ENCODE measurements at places on chromosomes 7 and 10.
A peak's percentile ranks its signal among the peaks of the same experiment; 100 is the strongest.

GRCh38 chr7:105202616-105203015 lies 186.1 kb downstream of the SRPK2 start:
- no peak for DNase-seq

- no peak for DNase-seq
These were observed 1.3 kb upstream of the FAM3C start for GRCh38 chr7:121397361-121397760.

- DNase-seq: no peak
These were observed 204.6 kb downstream of the IMMP2L start for GRCh38 chr7:111357691-111358090.

DNA sequence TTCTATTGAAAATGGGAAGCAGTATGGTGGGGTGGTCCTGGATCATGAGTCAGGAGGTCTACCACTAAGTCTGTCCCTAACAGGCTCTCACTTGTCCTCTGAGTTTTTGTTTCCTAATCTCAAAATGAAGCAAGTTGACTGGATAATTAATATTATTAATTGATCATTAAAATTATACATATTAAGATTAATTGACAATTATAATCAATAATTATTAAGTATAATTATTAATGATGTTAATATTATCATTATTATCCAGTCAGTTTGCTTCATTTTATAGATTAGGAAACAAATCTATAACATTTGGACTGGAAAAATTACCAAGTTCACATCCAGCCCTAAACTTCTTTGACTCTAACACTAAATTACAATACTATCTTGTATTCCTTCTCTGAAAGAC lies 174.2 kb upstream of the KMT2E start:
- no peak for DNase-seq

DNA sequence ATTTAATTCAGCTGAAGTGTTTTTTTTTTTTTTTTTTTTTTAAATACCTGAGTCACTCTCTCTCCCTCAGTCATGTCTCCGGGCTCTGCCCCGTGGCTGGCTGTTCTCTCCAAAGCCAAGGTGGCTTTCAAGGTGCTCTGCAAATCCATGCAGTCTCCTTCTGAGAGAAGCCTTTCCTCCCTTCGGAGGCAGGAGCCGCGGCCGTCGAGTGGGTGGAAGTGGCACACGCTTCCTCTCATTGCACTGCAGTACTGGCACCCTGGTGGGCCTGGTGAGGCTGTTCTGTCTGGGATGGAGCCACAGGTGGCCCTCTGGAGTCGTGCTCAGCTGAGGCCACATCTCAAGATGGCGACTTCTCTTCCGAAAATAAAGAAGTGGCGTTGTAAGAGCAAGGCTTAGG lies 221.8 kb downstream of the GLRX3 start:
- DNase-seq: no peak

GRCh38 chr7:81574723-81575326 lies 195.0 kb downstream of the HGF start:
- DNase-seq: no peak

- DNase-seq: no peak
These were observed 236.0 kb downstream of the SEMA3D start for GRCh38 chr7:84950836-84951235.

- DNase-seq: no peak
These were observed 15.9 kb downstream of the TDRD1 start for GRCh38 chr10:114195079-114195478.

DNA sequence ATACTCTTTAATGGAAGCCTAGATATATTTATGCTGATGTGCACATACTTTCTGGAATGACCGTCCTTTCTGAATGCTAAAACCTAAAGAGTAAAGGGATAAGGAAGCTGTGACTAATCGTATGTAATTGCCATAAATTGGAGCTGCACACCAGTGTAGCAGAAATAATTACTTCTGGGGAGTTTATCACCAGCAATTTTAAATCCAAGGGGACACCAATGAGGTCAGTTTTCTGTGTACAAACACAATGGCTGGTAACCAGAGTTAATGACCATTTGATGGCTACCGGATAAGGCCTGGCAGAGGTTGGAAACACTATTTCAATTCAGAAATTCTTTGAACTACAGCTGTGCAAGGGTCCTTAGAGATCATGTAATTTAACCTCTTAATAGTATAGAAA lies 670.1 kb downstream of the REEP3 start:
- DNase-seq: no peak

- DNase-seq: no peak
These were observed 75.8 kb upstream of the PARD3 start for GRCh38 chr10:34890939-34891338.

- DNase-seq: no peak
These were observed 969 bp downstream of the SLC35G1 start for GRCh38 chr10:93894516-93895378.

DNA sequence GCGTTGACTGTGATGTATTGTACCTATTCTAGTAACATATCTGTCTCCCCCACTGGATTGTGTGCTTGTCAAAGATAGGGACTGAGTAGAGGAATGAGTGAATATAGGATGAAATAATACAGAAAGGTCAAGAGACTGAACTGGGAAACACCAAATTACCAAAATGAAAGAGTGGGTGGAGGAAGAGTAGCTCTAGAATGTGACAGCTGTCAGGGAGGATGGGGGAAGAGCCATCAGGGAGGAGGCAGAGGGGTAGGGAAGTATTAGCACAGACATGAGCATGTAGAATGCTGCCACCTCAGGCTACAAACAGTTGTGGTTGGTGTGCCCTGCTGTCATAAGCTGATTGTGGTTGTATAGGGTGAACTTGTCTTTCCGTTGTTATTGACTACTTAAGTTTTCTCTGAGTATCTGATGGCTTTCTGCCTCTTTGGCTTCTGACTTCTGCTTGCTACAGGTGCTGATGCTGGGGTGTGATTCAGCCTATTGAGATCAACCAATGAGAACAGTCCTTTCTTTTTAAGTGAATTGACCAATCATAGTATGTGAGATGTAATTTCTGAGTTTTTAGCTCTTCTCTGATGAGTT lies 5.6 kb downstream of the CCSER2 start:
- DNase-seq: peak; percentile 53

DNA sequence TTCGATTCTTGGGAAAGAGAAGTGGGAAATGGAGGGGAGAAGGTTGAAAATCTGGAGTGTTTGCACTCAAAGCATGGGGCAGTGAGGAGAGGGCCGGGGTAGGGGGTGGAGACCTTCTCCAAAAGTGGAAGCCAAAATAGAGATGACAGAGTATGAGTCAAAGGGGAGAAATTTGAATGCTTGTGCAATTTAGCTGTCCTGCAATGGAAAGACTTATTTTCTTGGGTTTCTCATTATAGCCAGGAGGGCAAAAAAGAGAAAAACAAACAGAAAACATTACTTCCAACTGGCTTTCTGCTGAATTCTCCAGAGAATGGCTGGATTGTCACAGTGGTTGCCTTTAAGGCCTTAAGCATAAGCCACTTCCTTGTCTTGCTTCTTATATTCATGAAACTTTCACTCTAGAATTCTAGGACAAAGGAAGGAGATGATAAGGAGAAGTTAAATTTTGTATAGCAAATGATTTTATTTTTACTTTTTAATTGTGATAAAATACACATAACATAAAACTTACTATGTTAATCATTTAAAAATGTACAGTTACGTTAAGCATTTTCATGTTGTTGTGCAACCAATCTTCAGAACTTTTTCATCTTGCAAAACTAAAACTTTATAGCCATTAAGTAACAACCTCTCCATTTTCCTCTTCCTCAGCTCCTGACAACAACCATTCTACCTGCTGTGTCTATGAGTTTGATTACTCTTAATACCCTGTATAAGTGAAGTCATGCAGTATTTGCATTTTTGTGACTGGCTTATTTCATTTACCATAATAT lies 100.2 kb downstream of the GPR85 start:
- no peak for DNase-seq

GRCh38 chr7:136847858-136848257 lies 20.6 kb upstream of the CHRM2 start:
- DNase-seq: no peak

GRCh38 chr10:79910344-79910743 lies 38.6 kb downstream of the SFTPD start:
- no peak for DNase-seq

GRCh38 chr10:112784022-112784461 lies 166.0 kb upstream of the TCF7L2 start:
- DNase-seq: no peak

- no peak for DNase-seq
These were observed 11.6 kb upstream of the CHST15 start for GRCh38 chr10:124105045-124105444.

GRCh38 chr10:95906677-95907455 lies 909 bp upstream of the CC2D2B start:
- DNase-seq: peak; percentile 75

DNA sequence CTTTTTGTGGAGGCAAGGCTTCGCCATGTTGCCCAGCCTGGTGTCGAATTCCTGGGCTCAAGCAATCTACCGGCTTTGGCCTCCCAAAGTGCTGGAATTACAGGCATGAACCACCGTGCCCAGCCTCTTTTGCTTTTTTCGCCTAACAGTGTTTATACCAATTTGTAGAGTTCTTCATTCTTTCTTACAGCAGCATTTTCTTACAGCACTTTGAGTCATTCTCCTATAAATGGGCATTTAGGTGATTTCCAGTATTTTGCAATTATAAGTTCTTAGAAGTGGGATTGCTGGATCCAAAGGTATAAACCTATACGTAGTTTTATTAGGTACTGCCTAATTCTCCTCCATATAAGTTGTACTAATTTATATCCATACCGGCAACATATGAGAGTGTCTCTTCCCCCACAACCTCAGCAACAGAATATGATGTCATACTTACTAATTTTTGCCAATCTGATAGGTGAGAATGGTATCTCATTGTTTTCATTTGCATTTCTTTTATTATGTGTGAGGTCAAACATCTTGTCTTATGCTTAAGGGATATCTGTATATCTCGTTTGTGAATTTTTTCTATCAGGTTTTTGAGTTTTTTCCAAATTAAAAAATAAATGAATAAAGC lies 39.1 kb downstream of the SUFU start:
- DNase-seq: no peak

GRCh38 chr7:108146070-108146842 lies 16.1 kb upstream of the LAMB4 start:
- DNase-seq: peak; percentile 91

- no peak for DNase-seq
These were observed 193.0 kb upstream of the PITRM1 start for GRCh38 chr10:3365630-3366029.

- no peak for DNase-seq
These were observed 221.2 kb downstream of the SLC25A13 start for GRCh38 chr7:96100737-96101136.

GRCh38 chr10:72832701-72833100 lies 60.8 kb upstream of the OIT3 start:
- DNase-seq: no peak

DNA sequence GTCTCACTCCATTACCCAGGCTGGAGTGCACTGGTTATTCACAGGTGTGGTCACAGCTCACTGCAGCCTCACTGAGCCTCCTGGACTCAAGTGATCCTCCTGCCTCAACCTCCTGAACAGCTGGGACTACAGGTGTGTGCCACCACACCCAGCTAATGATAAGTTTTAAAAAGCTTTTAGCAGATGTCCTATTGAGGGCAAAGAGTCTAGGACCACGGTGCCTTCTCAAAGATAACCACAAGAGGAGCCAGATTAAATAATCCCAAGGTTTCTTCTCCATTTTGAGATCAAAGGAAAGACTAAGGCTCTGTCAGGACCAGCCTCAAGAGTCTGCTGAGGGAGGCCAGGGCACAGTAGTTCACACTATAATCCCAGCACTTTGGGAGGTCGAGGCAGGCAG lies 4.7 kb downstream of the ATP5MF start:
- peak; percentile 35 for DNase-seq

GRCh38 chr10:124737221-124737620 lies 7.0 kb downstream of the FAM53B start:
- DNase-seq: no peak

DNA sequence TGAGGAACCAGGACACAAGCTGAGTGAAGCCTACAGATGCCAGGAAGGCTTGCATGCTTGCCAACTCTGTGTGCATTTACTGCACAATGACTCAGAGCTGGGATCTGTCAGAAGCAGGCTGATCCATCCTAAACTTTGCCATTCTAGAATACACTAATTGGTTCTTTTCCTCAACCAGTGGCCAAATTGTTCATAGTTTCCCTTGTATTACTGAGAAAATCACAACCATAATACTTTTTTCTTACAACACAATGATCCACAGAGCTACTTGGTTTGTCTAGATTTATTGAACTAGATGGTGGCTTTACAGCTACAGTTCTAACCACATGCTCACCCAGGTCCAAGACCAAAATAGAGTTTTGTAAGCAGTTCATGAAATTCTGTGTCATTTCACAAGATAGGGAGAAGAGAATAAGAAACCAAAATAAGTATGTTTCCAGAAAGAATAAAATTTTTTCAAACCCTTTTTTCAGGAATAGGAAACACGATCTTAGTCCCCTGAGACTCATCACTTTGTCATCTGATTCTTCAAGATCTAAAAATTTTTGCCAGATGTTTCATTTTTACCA lies 21.0 kb upstream of the LRRC17 start:
- DNase-seq: no peak

DNA sequence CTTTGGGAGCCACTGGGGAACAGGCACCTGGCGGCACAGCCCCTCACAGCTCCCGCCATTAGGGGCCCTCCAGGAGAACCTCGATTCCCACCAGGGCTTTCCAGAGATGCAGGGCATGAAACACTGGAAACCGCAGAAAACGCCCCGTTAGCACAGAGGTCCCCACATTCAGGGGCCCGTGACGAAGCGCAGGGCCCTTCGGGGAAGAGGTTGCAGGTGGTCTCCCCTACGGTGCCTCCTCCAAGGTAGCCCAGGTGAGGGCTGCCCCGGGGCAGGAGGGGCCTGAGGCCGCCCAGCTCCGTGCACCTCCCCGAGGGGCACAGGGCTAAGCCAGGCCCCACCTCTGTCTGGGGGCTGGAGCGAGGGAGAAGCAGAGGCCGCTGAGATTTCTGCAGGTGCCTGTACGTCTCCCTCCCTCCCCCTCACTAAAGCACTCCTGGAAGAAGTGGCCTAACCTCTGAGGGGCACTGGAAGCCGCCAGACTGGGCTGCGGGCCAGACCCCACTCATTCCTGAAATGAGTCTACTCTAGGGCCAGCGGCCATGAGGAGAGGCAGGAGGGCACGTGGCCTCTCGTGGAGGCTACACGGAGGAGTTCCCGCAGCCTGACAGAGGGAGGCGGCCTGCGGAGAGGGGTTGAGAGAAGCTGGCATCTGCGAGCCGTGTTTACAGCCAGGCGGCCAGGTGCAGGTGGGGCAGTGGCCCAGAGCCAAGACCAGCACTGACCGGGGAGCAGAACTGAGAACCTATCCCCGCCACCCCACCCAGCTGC lies 6.9 kb downstream of the PDGFA start:
- DNase-seq: no peak

GRCh38 chr10:78371136-78371535 lies 337.5 kb downstream of the RPS24 start:
- DNase-seq: no peak

DNA sequence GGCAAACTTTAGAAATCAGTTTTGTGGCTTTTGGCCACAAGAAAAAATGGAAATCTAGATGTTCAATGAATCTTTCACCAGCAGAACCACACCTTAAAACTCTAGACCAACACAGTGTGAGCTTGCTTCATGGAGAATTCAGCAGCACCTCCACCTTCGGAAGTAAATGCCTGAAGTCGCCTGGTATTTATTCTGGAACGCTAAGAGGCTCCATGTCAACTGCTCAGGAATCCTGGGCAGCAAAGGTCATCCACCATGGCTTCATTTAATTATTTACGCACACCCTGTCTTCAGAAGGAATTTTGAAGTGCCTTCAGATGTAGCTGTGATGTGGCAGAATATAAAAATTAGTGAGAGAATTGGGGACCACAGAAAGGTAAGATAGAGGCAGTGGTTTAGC lies 167.7 kb downstream of the GFRA1 start:
- no peak for DNase-seq

Measured in GM23338 (cell line).